Effector CD8-positive, alpha-beta T cell (primary cell): ENCODE measurements at places on chromosomes 1 and 21.

GRCh38 chr21:31132574-31133242, 94.4 kb upstream of the KRTAP19-8 start:
- peak; percentile 21 for DNase-seq

DNA sequence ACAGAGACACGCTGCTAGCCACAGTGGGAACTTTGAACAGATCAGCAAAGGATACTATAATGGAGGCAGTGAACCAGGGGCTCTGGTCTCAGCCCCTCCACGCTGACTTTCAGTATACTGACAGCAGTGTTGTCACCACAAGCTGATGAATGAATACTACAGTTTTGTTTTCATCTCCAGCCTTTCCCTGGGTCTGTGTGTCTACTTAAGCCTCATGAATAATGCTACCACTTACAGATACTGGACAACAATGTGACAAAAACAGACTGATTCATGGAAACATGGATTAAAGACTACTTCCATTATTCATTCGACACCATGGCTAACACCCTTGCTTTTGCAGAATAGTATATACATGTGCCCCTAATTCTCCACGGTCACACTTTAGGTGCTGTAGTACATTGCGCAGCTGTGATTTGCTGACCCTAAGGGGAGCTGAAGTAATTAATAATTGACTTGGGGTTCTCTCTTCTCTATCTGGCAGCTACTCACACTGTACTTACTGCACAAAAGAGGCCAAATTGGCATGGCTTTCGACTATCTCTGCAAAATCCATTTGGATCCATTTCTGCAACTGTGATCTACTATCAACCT, 203.2 kb upstream of the LYPLAL1 start:
- no peak for DNase-seq

- no peak for DNase-seq
Observed at GRCh38 chr1:7097938-7098592, 312.8 kb downstream of the CAMTA1 start.

GRCh38 chr1:216518844-216519627, 95.8 kb upstream of the USH2A start:
- no peak for DNase-seq

- DNase-seq: no peak
Observed at GRCh38 chr1:72434070-72434469, 151.7 kb upstream of the NEGR1 start.

GRCh38 chr1:30323352-30323751, 400.0 kb downstream of the MATN1 start:
- DNase-seq: no peak
